ENCODE measurements at places on chromosomes 13 and 19. TPM values are rescaled to one million over a fixed set of nuclear protein-coding genes. Genes with fewer than 3 reads are reported as not detected.

MAP2K2 gene
- total RNA-seq, result 157 TPM

PIN1 gene
- 78.0 TPM for total RNA-seq

NLRP4 gene
- total RNA-seq, result not detected

C19orf85 gene
- total RNA-seq, result not detected

CBY2 gene
- total RNA-seq, result not detected

SHISA7 gene
- total RNA-seq, result 0.17 TPM

SKA3 gene
- total RNA-seq, result 32.0 TPM

DNA sequence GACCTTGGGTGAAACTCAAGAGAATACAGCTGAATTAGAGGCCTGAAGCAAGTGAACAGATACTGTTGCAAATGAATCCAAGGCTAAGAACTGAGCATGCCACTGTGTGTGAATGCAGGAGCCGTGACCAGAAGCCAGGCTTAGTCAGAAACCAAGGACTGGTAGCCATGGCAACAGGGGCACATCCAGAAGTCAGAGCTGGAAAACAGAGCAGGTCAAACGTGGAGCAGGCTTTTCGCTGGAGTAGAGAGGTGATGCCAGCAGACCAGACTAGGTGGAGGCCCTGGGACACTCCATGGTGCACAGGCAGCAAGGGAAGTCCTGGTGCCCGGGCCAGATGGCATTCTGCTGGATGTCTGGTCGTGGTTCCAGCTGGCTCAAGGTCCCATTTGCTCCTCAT is 564.1 kb downstream of the PCDH9 start:
- H3K4me1 ChIP-seq, result no peaks in the 10 kb centered on the region
- H3K4me3 ChIP-seq, result no peak overlapping the region
- H3K27me3 ChIP-seq, result no peaks in the 10 kb centered on the region
- no peak for DNase-seq
- H3K27ac ChIP-seq, result no peak overlapping the region

GRCh38 chr13:97228850-97229521 is 6.9 kb downstream of the MBNL2 start:
- no peak overlapping the region for H3K4me3 ChIP-seq
- no peak for DNase-seq
- H3K36me3 ChIP-seq, result peaks cover 4% of the 10 kb centered on the region
- H3K27ac ChIP-seq, result no peak overlapping the region
- peaks cover 47% of the 10 kb centered on the region for H3K4me1 ChIP-seq
- no peaks in the 10 kb centered on the region for H3K27me3 ChIP-seq

DNA sequence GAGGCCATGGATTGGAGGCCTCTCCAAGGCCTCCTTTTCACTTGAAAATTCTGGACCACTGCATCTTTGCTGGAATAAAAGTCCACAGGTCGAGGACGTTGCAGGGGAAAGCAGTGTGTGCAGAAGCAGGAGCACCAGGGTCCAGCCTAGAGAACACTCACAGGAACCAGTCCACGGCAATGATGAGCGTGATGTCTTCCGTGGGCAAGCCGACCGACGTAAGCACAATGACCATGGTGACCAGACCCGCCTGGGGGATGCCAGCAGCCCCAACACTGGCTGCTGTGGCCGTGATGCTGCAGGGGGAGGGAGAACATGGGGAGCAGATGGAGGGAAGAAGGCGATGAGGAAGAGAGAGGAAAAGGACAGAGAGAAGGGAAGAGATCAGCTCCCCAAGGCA is 11.5 kb downstream of the OR7C2 start:
- DNase-seq, result no peak
- H3K4me1 ChIP-seq, result no peaks in the 10 kb centered on the region
- no peaks in the 10 kb centered on the region for H3K36me3 ChIP-seq
- no peaks in the 10 kb centered on the region for H3K27me3 ChIP-seq
- H3K27ac ChIP-seq, result no peak overlapping the region

DNA sequence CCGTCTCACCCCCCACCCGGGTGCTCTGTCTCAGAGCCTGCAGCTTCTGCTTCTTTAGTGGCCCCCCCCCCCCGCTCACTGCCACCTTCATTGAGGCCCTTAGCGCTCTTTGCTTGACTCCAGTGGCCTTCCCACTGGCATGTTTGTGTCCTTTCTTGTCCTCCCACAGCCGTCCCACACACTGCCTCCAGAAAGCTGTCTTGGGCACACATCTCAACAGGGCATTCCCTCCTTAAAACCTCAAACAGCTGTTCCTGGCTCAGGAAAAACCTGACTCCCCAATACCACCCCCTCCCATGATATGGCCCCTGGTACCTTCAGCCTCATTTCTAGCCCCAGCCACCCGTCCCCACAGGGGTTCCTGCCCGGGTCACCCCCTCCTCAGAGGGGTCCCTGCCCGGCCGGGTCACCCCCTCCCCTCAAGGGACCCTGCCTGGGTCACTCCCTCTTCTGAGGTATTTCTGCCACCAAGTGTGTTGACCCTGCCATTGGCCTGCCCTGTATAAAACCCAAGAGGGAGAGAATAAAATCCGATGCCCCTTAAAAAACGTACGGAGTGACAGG is 8.9 kb downstream of the B3GLCT start:
- H3K27ac ChIP-seq, result no peak overlapping the region
- H3K4me1 ChIP-seq, result peaks cover 23% of the 10 kb centered on the region
- H3K36me3 ChIP-seq, result no peaks in the 10 kb centered on the region
- DNase-seq, result no peak
- H3K27me3 ChIP-seq, result no peaks in the 10 kb centered on the region
- no peak overlapping the region for H3K4me3 ChIP-seq

GRCh38 chr13:45662162-45662561 is 40.0 kb upstream of the CBY2 start:
- no peak overlapping the region for H3K27ac ChIP-seq
- H3K4me3 ChIP-seq, result no peak overlapping the region
- peaks cover 6% of the 10 kb centered on the region for H3K4me1 ChIP-seq
- H3K36me3 ChIP-seq, result no peaks in the 10 kb centered on the region
- no peak for DNase-seq
- no peaks in the 10 kb centered on the region for H3K27me3 ChIP-seq

DNA sequence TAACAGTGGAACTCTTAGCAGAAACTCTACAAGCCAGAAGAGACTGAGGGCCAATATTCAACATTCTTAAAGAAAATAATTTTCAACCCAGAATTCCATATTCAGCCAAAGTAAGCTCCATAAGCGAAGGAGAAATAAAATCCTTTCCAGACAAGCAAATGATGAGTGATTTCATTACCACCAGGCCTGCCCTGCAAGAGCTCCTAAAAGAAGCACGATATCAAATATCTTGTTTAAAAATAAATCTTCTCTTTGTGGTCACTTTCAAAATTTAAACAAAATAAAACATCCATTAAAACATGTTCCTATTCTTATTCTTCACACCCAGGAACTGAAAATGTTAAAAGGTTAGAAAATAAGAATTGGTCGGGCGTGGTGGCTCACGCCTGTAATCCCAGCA is 13.7 kb downstream of the MICU2 start:
- no peak for DNase-seq
- no peaks in the 10 kb centered on the region for H3K36me3 ChIP-seq
- no peak overlapping the region for H3K27ac ChIP-seq
- no peaks in the 10 kb centered on the region for H3K27me3 ChIP-seq
- H3K4me3 ChIP-seq, result no peak overlapping the region

GRCh38 chr13:113616991-113617749 is 32.6 kb downstream of the TFDP1 start:
- H3K27me3 ChIP-seq, result no peaks in the 10 kb centered on the region
- H3K4me3 ChIP-seq, result no peak overlapping the region

GRCh38 chr19:28694812-28695211 is 518.1 kb downstream of the UQCRFS1 start:
- H3K4me1 ChIP-seq, result no peaks in the 10 kb centered on the region
- no peaks in the 10 kb centered on the region for H3K27me3 ChIP-seq

- H3K27me3 ChIP-seq, result no peaks in the 10 kb centered on the region
- H3K27ac ChIP-seq, result no peak overlapping the region
- peaks cover 6% of the 10 kb centered on the region for H3K36me3 ChIP-seq
- H3K4me1 ChIP-seq, result no peaks in the 10 kb centered on the region
- no peak for DNase-seq
Observed at GRCh38 chr19:40335101-40335500, 13.1 kb downstream of the C19orf47 start.

- peaks cover 4% of the 10 kb centered on the region for H3K36me3 ChIP-seq
- peak overlapping the region; percentile 76 for H3K4me3 ChIP-seq
- peak overlapping the region; percentile 10 for H3K27ac ChIP-seq
- H3K4me1 ChIP-seq, result peaks cover 18% of the 10 kb centered on the region
- no peaks in the 10 kb centered on the region for H3K27me3 ChIP-seq
Observed at GRCh38 chr13:110726726-110727125, 13.2 kb downstream of the ING1 start.

DNA sequence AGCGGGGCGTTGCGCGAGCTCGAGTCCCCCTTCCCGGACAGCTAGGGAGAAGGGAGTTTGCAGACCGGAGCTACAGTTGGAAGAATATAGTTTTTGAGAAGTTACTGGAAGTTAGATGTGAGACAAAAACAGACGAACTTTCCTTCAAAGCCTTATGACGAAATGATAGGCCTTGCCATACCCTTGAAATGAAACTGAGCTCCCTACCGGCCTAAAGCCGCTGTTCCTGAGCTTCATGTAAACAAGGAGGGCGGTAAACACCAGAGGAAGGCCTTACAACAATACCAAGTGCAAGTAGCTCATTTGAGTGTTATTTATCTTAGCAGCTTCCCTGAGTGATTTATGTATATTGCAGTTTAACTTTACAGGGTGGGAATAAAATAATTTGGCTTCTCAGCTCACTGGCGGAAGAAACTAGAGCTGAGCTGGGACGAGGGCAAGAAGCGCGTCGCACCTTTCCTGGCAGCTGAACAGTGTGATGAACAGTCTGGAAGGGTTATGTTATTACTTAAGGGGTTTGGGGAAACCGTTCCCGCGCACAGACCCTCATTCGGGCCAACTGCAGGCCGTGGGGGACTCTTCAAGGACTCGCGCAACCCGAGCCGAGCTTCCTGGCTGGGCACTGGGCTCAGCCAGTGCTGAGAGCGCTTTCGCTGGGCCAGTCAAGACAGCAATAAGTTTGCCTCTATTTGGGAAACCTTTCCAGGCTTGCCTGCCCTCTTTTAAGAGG is 111.2 kb downstream of the KCNRG start:
- DNase-seq, result no peak
- peak overlapping the region; percentile 85 for H3K27ac ChIP-seq
- peaks cover 27% of the 10 kb centered on the region for H3K27me3 ChIP-seq
- H3K36me3 ChIP-seq, result peaks cover 2% of the 10 kb centered on the region
- H3K4me3 ChIP-seq, result peak overlapping the region; percentile 97

DNA sequence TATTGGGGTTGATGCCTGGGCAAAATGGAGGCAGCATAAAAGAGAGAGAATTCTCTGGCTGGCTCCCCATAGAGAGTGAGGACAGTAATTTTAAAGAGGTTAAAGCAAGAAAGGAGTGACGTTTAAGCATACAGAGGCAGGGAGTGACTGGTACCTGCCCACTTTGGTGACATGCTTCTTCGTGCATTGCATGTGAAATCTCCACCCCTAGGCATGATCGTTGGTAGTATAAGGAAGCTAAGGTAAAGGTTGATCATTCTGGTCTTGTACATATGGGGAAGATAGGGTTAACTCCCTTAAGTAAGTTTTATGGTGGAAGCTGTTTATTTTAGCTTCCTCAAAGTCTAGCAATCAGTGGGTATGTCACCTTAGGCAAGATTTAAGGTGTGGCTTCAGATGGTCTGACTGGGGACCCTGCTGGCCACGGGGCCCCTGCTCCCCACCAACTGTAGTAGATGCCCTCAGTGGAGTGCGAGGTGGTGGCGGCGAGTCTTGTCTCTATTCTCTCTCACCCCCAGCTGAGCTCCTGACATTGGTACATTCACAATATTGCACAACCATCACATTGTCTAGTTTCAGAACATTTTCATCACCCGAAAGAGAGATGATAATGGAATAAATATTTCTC is 797.5 kb upstream of the SPRY2 start:
- no peak for DNase-seq
- H3K27me3 ChIP-seq, result no peaks in the 10 kb centered on the region
- no peak overlapping the region for H3K27ac ChIP-seq
- no peak overlapping the region for H3K4me3 ChIP-seq
- no peaks in the 10 kb centered on the region for H3K36me3 ChIP-seq
- no peaks in the 10 kb centered on the region for H3K4me1 ChIP-seq

- peak; percentile 55 for DNase-seq
- H3K27ac ChIP-seq, result no peak overlapping the region
- peaks cover 83% of the 10 kb centered on the region for H3K4me1 ChIP-seq
- H3K36me3 ChIP-seq, result no peaks in the 10 kb centered on the region
- H3K27me3 ChIP-seq, result peaks cover 26% of the 10 kb centered on the region
Observed at GRCh38 chr19:35332817-35333216, 3.8 kb downstream of the CD22 start.

GRCh38 chr19:6233056-6233826 is 46.5 kb downstream of the MLLT1 start:
- peaks cover 3% of the 10 kb centered on the region for H3K36me3 ChIP-seq
- no peaks in the 10 kb centered on the region for H3K27me3 ChIP-seq
- peaks cover 28% of the 10 kb centered on the region for H3K4me1 ChIP-seq
- H3K27ac ChIP-seq, result no peak overlapping the region

DNA sequence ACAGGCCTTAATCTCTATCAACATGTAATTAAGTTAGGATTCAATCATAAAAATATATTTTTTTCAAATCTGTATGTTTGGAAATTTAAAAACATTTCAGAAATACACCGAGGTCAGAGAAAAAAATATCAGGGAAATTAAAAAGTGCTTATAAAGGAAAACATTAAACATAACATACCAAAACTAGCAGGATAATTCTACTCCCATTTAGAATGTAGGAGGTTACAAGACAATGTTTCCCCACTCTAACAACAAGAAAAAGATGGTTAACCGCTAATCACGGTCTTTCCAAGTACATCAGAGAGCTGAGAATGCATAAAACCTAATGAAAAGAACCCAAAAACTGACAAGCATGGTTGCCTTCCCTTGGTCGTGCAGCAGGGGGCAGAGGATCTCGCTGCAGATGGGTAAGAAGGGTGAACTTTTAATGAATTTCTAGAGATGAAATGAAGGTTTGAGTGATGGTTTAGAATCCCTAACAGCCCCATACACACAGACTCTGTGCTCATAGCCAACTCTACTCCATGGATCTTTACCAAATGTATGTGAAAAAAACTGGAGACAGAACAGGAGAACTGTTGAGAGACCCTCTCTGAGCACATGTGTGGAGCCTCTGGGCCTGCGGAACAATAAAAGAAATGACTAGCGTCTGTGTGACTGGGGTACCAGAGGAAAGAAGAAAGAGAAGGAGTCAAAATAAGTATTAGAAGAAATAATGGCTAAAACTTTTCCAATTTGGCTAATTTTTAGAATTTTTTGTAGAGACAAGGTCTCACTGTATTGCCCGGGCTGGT is 51.3 kb upstream of the LSM14A start:
- no peaks in the 10 kb centered on the region for H3K27me3 ChIP-seq
- peaks cover 12% of the 10 kb centered on the region for H3K4me1 ChIP-seq
- H3K4me3 ChIP-seq, result no peak overlapping the region
- DNase-seq, result peak; percentile 52
- no peak overlapping the region for H3K27ac ChIP-seq

DNA sequence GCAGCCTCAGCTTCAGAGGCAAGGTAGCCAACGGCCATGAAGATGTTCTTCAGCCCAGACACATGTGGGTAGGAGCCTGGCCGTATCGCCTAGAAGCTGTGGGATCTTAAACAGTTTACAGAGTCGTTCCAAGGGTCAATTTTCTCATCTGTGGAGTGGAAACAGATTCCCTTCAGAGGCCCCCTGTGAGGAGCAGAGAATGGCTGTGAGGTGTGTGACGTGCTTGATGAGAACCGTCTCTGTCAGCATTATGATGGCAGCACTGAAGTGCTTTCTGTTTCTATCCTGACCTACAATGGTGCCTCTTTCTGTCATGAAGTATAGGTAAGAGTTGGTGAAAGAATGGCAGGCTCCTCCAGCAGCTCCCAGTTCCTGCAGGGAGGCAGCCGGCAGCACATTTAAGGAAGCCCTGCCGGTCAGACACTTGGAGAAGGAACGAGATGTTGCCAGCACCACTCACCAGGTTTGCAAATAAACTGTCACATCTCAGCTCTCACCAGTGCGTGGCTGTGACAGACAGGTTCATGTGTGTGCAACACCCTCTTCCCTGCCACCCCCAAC is 277.3 kb downstream of the FOXO1 start:
- H3K36me3 ChIP-seq, result peaks cover 4% of the 10 kb centered on the region
- peaks cover 51% of the 10 kb centered on the region for H3K4me1 ChIP-seq
- no peak for DNase-seq
- H3K27me3 ChIP-seq, result no peaks in the 10 kb centered on the region

All from activated T-cell treated with anti-CD3 and anti-CD28 coated beads, Interleukin-2, amount 50 U/mL, for 72 hours (primary cell).